ENCODE measurements at places on chromosomes 3 and 15. TPM values are rescaled to one million over a fixed set of nuclear protein-coding genes. Genes with fewer than 3 reads are reported as not detected.

Gene CILP
- total RNA-seq: not detected

Gene GABRG3
- not detected for total RNA-seq

Gene ITIH4
- 0.69 TPM for total RNA-seq

Gene RAB6B
- total RNA-seq: 0.33 TPM

Gene ATP6V1A
- 111 TPM for total RNA-seq

Gene CLDN16
- 0.02 TPM for total RNA-seq

Gene SPTSSB
- total RNA-seq: not detected

Gene NUDT16
- total RNA-seq: 7.8 TPM

Gene RASGRP1
- total RNA-seq: 1.5 TPM

Gene SNUPN
- 53.6 TPM for total RNA-seq

Gene MINAR1
- 0.09 TPM for total RNA-seq

Measured in A172 (cell line).